ENCODE measurements at places on chromosomes 4 and X. TPM values are rescaled to one million over a fixed set of nuclear protein-coding genes. Genes with fewer than 3 reads are reported as not detected.

KLHL13 gene
- total RNA-seq, result 0.31 TPM

MORF4L2 gene
- total RNA-seq, result 493 TPM

CTAG2 gene
- not detected for total RNA-seq

RBPJ gene
- total RNA-seq, result 10.9 TPM

GEMIN8 gene
- 10.7 TPM for total RNA-seq

FAM47E gene
- total RNA-seq, result not detected

FGF2 gene
- total RNA-seq, result 53.5 TPM

MAGEE1 gene
- 4.6 TPM for total RNA-seq

ATG4A gene
- total RNA-seq, result 10.0 TPM

ZNF732 gene
- total RNA-seq, result not detected

HNRNPD gene
- 226 TPM for total RNA-seq

RBM47 gene
- 18.7 TPM for total RNA-seq

TSPYL2 gene
- total RNA-seq, result 10.3 TPM

RNF128 gene
- 0.12 TPM for total RNA-seq

TKTL2 gene
- total RNA-seq, result not detected

ARX gene
- total RNA-seq, result 0.49 TPM

Measured in A549 treated with ZK216348 at 1 μM for 4 hours (cell line).